ENCODE measurements at places on chromosomes 16 and 17.

- no peak for DNase-seq
Measured at GRCh38 chr16:87778476-87778829, 12.7 kb upstream of the KLHDC4 start.

DNA sequence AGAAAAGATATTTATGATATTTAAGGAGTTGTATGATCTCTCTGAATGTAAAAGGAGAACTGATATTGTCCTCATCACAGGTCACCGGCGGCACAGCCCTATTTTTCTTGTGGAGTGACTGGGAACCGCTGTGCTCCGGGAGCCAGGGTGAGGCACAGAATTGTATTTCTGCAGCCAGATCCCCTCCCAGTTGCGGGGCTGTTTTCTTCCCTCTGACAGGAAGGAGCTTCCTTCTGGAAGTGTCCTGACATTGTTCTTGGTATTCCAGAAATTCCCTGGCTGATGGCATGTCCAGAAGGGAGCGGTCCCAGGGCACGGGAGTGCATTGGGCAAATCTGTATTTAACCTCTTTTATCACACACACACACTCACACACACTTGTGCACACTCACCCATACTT is 268.6 kb upstream of the FOXF1 start:
- no peak for DNase-seq

DNA sequence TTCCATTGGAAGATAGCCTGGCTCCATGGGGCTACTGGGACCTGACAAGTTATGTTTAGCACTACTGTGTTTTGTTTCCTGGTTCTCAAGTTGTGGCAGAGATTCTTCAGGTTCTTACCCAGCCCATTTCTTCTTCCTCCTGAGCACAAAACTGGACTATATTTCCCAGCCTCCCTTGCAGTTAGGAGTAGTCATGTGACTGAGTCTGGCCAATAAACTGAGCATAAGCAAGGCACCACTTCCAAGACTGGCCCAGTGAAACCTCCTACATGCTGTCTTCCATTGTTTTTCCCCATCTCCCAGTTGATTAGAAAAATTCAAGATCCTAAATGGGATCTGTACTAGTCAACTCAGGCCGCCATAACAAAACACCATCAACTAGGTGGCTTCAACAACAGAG is 28.2 kb upstream of the RBBP6 start:
- DNase-seq = no peak

- no peak for DNase-seq
Measured at GRCh38 chr17:9456330-9456729, 119.3 kb downstream of the STX8 start.

DNA sequence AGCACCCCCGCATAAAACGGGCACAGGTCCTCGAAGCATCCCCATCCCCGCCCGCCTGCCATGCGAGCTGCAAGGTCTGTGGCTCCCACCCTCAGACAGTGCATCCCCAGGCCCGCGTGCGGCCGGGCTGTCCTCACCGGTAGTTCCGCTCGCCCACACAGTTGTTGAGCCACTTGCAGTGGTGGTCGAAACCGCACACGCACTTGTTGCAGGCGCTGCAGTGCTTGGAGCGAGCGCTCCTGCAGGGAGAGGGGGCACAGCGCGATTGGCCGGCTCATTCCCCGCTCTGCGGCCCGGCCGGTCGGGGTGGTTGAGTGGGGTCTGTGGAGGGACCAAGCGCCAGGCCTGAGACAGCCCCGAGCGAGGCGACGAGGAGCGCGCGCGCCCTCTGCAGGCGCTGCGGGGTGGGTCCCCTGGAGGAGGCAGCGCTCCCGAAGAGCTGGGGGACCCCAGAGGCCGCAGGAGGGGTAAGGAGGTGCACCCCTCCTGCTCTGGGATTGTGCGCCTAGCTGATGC is 6.0 kb upstream of the TPPP3 start:
- DNase-seq = no peak

DNA sequence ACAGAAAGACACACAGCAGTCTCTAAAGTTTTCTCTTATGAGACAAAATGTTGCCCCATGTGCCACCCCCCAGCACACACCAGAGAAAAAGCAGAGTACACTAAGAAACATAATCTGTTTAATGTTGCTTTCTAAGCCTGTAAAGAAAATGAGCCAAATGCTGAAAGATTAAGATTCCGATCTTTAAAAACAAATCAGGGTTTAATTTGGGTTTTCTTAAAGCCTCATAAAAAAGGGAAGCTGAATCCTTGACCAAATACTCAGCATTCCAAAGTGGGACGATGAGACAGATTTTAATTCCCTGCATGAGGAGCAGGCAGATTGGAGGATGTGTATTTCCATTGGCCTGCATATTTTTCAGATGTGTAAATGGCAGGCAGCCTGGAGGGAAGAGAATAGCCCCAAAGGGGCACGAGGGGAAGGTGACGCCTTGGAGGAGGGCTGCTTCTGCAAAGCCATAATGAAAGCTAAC is 118.4 kb downstream of the COPRS start:
- DNase-seq = no peak

DNA sequence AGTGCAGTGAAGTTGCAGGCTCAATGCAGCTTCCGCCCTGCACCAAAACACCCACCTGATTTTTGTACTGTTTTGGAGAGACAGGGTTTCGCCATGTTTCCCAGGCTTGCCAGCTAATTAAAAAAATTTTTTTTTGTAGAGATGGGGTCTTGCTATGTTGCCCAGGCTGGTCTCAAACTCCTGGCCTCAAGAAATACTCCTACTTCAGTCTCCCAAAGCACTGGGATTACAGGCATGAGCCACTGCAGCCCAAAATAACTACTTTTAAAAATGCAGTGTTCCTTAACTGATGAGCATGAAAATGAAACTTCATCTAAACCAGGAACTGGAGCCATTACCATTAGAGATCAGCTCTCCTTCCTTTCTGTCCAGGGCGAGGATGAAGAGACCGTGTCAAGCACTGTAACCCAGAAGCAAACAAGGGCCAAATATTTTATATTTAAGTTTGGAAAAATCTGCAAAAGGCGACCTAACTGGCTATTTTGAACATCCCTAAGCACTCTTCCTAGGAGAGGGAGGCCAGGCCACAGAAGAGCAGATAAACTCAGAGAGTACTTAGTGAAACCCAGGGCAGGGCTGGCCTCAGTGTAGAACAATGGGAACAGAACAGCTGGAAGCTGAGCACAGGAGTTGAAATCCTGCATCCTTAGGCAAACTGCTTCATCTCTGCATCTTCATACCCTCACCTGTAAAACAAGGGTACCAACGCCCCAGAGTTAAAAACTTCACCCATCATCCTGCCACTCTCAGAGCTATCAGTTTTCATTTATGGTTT is 24.0 kb downstream of the CREBBP start:
- DNase-seq = no peak

DNA sequence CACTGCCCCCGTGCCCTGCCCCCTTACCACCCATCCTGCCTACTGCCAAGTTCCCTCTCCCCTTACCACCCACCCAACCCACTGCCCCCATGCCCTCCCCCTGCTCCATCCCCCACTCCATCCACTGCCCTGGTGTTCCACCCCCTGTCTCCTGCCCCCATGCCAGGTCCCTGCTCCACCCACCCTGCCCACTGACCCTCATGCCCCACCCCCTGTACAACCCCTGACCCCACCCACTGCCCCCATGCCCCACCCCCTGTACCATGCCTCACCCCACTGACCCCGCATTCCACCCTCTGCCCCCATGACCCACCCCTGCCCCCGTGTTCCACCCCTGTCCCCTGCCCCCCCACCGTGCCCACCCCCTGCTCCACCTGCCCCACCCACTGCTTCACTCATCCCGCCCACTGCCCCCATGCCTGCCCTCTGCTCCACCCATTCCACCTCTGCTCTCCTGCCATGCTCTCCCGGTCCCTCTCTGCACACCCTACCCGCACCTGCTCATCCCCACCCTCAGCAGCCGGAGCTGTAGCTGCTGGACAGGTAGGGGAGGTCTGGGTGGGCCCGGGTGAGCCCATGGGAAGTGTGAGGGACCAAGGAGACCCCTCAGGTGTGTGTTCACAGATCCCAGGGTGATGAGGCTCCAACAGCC is 7.4 kb upstream of the FN3KRP start:
- DNase-seq = no peak

DNA sequence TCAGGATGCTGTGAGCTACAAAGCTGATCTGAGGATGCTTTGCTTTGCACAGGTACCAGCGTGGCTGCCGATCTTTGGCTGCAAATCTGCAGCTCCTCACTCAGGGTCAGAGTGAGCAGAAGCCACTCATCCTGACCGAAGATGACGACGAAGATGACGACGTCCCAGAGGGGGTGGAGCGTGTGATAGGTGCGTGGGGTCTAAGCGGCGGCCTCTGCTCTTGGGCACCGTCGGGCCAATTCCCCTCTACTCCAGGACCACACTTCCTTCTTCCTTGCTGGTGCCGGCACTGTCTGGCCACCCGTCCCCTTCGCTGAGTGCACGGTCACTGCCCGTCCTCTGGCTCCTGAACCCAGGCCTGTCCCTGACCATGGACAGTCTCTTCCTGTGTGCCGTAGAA is 34.0 kb downstream of the ZNF750 start:
- no peak for DNase-seq

- DNase-seq = no peak
Measured at GRCh38 chr17:15023589-15024336, 241.4 kb downstream of the PMP22 start.

DNA sequence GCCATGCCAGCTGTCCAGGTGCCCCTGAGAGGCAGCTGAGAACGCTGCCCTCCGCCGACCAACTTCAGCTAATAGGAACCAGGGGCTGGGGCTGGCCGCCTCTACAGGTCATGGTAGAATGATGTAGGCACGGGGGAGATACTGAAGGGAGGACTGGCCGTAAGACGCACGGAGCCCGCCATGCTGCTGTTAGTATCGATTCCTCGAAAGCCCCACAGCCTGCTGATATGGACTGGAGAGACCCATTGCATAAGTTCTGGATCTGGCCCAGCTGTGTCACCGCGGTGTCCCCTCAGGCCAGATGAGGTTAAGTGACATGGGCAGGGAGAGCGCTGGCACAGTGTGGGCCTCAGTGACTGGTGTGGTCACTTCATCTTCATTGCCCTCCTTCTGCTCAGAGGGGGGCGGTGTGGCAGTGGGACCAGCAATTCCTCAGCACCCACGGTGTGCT is 75.6 kb downstream of the AMFR start:
- no peak for DNase-seq

DNA sequence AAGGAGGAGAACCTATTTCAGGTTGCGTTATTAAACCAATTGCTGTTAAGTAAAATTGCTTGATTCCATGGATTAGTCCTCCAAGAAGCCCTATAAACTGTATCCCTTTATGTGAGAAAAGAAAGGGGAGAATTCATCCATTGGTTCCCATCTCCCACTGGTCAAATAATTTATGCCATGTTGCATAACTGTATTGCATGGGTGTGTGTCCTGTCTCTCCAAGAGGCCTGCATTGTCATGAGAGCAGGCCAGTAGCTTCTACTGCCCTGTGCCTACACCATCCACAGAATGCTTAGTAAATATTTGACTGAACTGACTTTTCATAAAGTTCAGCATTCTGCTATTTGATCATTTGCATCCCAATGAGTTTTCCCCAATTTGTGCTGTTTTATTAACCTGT is 11.7 kb upstream of the TOB1 start:
- DNase-seq = no peak

- DNase-seq = no peak
Measured at GRCh38 chr17:33291248-33292200, 1.6 kb downstream of the ASIC2 start.

DNA sequence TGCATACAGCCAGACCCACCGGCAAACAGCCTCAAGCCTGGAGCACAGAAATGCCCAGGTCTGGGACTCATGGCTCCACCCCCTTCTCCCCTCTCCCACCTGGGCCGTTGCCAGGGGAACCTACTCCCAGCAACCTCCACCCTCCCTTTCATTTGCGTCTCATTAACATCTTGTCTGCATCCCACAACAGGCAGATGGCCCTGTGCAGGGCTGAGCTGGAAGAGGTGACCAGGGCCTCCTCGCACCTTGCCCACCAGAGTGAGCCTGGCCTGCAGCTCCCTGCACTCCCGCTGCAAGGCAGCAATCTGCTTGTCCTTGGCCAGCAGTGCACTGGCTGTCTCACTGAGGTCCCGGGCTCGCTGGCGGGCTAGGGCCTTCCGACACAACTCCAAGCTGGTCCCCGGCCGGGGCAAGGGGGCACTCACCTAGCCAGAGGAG is 3.3 kb downstream of the TSPOAP1 start:
- DNase-seq = no peak

GRCh38 chr17:50817838-50818237 is 17.5 kb upstream of the WFIKKN2 start:
- DNase-seq = no peak

- no peak for DNase-seq
Measured at GRCh38 chr17:31275116-31275515, 21.9 kb downstream of the OMG start.

GRCh38 chr17:67105213-67105612 is 60.9 kb downstream of the CACNG1 start:
- no peak for DNase-seq

GRCh38 chr17:7281953-7282751 is 634 bp downstream of the SLC2A4 start:
- no peak for DNase-seq

DNA sequence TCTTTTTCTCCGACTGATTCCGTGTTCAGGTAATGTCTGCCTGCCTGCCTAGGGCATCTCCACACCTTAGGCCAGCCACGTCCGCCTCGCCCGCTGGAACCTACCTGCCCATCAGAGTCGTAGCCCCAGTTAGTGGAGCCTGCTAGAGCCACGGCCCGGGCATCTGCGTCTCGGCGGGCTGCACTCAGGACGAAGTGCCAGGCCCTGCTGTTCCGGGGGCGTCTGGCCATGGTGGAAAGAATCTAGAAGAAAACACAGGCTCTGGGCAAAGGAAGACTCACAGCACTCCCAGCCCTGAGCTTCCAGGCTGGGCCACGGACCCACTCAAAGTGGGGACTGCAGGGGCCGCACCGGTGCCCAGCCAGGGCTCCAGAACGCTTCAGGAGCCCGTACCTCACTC is 1.1 kb downstream of the SPSB3 start:
- DNase-seq = no peak
